ENCODE measurements at places on chromosomes 4 and X.
A peak's percentile ranks its signal among the peaks of the same experiment; 100 is the strongest.

GRCh38 chr4:17567271-17567670 is 9.7 kb upstream of the LAP3 start:
- no peak for DNase-seq

GRCh38 chr4:6847178-6847577 is 62.4 kb upstream of the TBC1D14 start:
- no peak for DNase-seq

- DNase-seq, result no peak
Measured at GRCh38 chrX:72280321-72280845, 3.3 kb upstream of the RPS4X start.

DNA sequence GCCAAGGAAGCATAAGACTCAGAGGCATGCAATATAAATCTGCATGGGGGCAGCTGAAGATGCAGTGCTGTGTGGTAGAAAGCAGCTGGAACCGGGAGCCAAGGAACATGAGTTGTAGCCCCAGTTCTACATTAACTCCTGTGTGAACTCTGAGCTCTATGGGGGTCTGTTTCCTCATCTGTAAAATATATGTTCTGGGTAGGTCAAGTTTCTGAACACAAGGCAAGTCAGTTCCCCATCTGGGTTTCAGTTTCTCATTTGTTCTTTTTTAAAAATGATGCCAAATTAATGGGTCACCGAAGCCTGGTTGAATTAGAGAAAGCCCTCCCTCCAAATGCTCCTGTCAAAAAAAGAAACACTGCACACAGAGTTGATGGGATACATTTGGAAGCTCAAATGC is 24.0 kb downstream of the UNC5C start:
- no peak for DNase-seq

DNA sequence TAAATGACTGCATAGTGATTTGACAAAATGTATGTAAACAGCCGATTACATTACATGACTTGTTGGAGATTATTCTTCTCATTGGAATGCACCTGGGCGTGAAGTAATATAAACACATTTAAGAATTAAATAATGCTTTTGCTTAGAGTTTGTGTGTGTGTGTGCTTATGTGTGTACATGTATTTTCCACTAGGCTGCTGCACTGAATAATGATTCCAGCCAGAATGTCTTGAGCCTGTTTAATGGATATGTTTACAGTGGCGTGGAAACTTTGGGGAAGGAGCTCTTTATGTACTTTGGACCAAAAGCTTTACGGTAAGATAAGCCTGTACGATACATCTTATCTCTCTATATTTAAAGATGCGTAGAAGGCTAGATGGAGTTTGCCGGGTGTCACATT is 12.6 kb downstream of the NEIL3 start:
- DNase-seq, result no peak

DNA sequence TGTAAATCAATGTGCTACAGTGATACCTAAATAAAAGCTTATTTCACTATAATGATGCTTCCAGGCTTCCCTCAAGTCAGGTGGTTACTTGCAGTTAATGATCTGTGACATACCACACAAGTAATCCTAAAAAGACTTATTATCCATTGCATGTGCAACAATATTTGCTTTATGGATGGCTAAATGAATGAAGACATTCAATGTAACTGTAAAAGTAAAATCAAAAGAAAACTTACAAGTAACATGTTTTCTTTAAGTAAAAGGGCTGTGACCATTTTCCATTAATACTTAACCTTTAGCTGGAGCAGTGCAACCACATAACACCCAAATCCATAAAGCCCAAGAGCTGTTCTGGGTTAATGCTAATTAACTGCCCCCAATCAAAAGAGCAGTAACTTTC is 42.6 kb downstream of the RAB28 start:
- no peak for DNase-seq

GRCh38 chr4:158714937-158715336 is 8.3 kb downstream of the PPID start:
- DNase-seq, result no peak

- no peak for DNase-seq
Measured at GRCh38 chrX:149948016-149948415, 9.7 kb upstream of the EOLA2 start.

DNA sequence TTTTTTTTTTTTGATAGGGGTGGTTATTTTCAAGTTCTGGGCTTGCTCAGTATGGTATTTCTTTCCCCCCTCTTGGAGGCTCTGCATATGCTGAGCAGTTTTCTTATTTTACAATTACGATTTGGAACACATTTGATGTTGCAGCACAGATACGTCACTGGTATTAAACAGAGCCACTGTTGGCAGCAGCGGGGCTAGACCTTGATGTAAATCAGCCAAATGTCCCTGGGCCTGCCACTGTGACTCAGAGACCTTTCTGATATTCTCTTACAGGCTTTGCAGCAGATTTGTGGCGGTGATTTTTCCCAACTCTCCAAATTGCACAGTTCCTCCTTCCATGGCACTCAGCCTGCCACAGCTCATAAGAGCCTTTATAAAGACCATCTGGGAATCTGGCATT is 81.1 kb downstream of the VMA21 start:
- DNase-seq, result no peak

DNA sequence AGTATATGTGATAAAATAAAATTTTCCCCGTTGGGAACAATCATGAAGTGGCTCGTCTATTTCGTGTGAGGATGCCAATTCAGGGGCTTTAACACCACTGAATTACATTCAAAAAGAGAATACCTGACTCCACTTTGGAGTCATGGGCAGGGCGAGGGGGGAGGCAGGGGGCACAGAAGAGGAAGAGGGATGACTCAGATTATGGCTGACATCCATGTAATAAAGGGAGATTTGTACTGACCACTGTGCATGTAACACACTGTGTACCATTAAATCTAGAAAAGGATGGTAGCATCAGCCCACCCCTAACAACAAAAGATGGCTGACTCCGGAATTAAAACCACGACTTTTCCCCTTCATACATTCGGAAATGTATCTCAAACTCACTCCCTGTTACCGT is 1.3 kb downstream of the SLC9A7 start:
- DNase-seq, result no peak

GRCh38 chrX:69813677-69814076 is 197.8 kb downstream of the EDA start:
- DNase-seq, result no peak

- no peak for DNase-seq
Measured at GRCh38 chr4:6941796-6942195, 32.2 kb downstream of the TBC1D14 start.

- DNase-seq, result no peak
Measured at GRCh38 chr4:83855044-83855443, 319.1 kb downstream of the GPAT3 start.

DNA sequence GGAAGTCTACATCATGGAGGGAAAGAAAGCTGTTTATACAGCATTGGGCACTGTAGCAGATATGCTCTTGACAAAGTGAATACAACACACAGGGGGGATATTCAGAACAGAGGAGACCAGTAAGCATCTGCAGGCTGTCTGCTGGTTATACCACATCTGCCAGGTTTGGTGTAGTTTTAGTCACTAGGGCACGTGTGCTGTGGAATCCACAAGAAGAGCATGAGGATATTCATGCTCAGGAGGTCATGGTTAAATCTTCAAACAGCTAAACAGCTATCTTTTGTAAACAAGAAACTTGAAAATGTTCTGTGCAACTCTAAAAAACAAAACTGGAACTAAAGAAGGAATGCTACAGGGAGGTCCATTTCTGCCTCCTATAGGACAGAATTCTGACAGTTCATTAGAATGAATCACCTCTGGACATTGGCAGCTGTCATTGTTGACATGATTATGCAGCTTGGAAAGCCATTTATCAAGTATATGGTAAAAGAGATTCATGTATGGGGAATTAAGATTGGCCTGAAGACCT is 175.8 kb downstream of the RCHY1 start:
- no peak for DNase-seq

GRCh38 chr4:152981842-152982241 is 45.7 kb downstream of the FHDC1 start:
- DNase-seq, result no peak

GRCh38 chr4:58809366-58809765 is 1699.2 kb upstream of the IGFBP7 start:
- DNase-seq, result no peak

- no peak for DNase-seq
Measured at GRCh38 chr4:87574996-87575395, 33.3 kb upstream of the DSPP start.

- no peak for DNase-seq
Measured at GRCh38 chrX:86714441-86714840, 566.2 kb downstream of the DACH2 start.

GRCh38 chr4:119057417-119057816 is 78.2 kb upstream of the MYOZ2 start:
- no peak for DNase-seq

GRCh38 chrX:121831601-121832000 is 784.2 kb downstream of the GLUD2 start:
- no peak for DNase-seq

GRCh38 chrX:139759637-139760036 is 51.7 kb upstream of the MCF2 start:
- DNase-seq, result no peak

DNA sequence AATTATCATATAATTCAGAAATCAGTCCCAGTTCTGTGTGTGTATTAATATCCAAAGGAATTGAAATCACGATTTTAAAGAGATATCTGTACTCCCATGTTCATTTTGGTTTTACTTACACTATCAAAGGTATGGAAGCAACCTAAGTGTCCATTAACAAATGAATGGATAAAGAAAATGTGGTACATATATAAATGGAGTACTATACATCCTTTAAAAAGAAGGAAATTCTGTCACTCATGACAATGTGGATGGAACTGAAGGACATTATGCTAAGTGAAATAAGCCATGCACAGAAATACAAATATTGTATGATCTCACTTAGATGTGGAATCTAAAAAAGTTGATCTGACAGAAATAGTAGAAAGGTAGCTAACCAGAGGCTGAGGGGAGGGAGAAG is 63.8 kb downstream of the CD99L2 start:
- no peak for DNase-seq

- no peak for DNase-seq
Measured at GRCh38 chr4:78528327-78528726, 23.2 kb upstream of the ANXA3 start.

- no peak for DNase-seq
Measured at GRCh38 chr4:178778496-178778895, 1336.3 kb upstream of the AGA start.

DNA sequence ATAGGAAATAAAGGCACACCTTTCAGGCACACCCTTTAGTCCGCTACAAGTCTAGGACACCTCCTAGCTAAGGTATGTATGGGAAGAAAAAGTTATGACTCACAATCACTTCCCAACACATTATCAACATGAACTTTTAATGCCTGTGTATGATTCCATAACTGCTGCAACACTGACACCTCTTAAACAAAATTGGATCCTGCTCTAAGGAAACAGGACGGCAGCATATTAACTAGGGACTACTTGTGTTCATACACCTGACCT is 2.4 kb upstream of the PPP3CA start:
- DNase-seq, result no peak

GRCh38 chr4:138869165-138869564 is 146.4 kb upstream of the NOCT start:
- no peak for DNase-seq

GRCh38 chr4:111712093-111712677 is 433.1 kb upstream of the FAM241A start:
- no peak for DNase-seq

DNA sequence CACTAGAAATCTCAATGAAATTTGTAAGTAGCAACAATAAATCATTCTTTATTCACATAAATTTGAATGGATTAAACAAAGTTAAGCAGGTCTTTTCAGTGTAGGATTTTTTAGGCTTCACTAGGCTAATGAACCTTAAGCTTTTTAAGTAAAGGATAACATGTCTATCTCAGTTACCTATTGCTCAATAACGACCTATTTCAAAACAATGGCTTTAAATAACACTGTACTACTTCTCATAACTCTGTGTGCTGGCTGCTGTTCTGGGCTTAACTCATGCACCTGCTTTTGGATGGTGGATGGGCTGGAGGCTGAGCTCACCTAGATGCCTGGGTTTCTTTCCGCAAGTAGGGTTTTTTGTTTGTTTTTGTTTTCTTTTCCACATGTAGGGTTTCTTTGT is 495.0 kb upstream of the SLIT2 start:
- no peak for DNase-seq

GRCh38 chrX:123138473-123138872 is 45.6 kb upstream of the GRIA3 start:
- DNase-seq, result no peak

DNA sequence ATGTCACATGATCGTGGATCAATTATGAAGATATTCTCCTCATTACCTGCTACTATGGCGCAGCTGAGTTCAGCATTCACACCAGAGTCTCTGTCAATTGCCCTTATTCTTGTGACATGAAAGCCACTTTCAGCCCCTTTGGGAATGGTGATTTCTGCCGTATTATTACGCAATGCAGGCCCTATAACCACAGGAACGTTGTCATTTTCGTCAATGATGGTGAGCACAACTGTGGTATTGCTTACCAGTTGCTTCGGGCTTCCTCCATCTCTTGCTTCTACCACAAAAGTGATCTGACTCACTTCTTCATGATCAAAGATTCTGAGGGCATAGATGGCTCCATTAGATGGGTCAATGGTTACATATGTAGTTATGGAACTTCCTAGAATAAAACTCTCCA is 2.1 kb downstream of the PCDH18 start:
- no peak for DNase-seq

- peak; percentile 24 for DNase-seq
Measured at GRCh38 chrX:72245461-72246089, 6.7 kb upstream of the ERCC6L start.

GRCh38 chr4:522911-523443 is 24.0 kb downstream of the PIGG start:
- no peak for DNase-seq

DNA sequence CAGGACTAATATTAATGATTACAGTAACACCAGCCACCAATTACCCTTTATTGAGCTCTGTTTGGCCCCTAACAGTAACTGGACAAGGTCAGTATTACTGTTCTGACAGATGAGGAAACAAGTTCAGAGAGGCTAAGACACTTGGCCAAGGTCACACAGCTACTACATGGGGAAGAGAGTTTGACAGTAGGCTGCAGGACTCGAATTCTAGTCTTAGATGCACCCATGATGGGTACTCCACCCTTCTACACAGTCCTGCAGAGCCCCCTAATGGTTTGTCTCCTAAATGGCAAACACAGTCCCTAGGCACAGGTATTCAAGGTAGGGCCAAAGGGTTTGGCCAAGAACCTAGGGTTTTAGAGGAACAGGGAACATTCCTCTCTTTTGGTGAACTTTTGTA is 93.9 kb downstream of the NSUN7 start:
- DNase-seq, result no peak

- DNase-seq, result no peak
Measured at GRCh38 chr4:125267630-125268029, 47.1 kb upstream of the FAT4 start.

DNA sequence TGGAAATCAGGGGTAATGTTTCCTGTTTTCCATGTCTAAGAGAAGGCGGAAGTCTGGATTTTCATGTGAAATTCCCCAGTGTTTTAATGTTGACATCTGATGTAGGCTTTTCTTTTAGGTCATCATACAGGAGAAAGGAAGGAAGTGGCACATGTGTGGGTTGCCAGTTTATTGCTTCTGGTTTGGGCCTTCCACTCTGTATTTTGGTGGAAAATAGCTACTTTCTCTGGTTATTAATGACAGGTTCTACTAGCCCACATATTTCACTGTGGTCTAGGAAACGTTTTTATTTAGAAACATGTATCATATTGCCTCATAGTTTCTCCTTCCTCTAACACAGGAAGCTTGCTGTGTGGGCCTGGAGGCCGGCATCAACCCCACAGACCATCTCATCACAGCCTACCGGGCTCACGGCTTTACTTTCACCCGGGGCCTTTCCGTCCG is 7.2 kb downstream of the PDHA1 start:
- DNase-seq, result no peak
